ENCODE measurements at places on chromosomes 5 and 9.

DNA sequence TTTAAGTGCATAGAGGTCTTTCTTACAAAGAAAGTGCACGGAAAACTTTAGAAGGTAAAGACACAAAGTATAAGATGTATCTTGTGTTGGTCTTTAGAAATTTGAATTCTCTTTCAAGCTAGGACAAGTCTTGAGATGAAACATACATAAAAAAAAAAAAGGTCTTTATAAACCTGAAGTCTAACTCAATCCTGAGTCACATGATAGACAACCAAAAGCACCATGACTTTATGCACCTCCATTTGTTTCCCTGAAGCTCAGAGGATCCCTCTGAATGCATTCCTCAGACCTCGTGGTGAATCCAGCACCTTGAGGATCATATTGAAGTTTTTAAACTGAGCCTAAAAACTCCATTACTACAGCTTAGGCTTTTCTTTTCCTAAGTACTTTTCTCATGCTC, 91.8 kb downstream of the RAB3C start:
- DNase-seq = no peak

GRCh38 chr5:10595672-10596309, 31.9 kb downstream of the ANKRD33B start:
- DNase-seq = no peak

DNA sequence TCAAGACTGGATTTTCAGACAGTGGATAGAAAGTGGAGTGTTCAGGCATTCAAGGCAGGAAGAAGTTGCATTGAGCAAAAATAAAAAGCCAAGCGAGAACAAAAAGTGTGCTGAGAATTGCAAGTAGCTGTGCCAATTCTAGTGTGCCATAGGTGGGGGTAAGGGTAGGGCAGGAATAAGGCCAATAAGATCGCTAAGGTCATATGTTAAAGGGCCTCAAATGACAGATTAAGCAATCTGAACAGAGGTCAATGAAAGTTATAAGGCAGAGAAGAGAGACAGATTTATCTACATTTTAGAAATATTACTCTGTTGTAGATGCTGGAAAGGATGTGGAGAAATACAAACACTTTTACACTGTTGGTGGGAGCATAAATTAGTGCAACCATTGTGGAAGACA, 36.4 kb downstream of the NADK2 start:
- DNase-seq = no peak

DNA sequence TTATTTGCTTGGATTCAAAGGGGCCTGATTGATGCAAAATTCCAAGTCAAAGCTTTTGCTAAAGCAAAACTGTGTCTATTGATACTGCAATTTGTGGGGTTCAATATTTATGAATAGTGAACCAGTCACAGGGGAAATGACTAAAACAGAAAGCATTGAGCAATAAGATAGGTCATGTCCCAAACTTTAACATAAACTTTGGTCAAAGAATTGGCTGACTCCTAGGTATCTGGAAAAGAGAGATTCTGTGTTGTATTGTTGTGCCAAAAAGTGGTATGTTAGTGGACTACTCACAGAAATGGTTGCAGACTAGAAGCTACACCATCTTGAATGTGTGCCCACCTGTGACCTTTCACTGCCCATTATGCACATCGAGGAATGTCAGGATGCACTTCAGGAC, 585.5 kb upstream of the RGMB start:
- DNase-seq = no peak

DNA sequence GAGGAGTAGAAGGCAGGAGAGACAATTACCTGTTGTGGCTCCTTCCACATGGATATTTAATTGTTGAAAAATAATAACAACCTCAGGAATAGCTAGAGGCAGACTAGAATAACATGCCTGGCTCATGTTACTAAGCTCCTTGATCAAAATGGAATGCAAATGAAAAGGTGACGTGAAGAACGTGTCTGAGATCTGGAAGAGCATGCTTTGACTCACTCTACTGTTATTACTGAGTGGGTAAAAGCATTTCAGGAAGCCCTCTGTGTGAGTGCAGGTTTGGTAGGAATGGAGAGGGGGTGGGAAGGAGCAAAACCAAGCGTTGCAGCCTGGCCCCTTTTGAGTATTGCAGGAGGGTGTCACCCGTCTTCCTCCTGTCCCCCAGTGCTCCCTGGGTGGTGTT, 84.8 kb downstream of the EQTN start:
- DNase-seq = no peak

GRCh38 chr9:69392826-69393225, 67.8 kb downstream of the ENTREP1 start:
- no peak for DNase-seq

Data from CD4-positive, alpha-beta T cell treated with Interleukin-12 subunit alpha and Interleukin-12 subunit beta, for 1 hour (primary cell).